HEK293T (cell line): ENCODE measurements at places on chromosomes 4 and X.
A peak's percentile ranks its signal among the peaks of the same experiment; 100 is the strongest.

GRCh38 chrX:86047174-86047935 lies at the start of gene CHM:
Gene CHM (minus strand): TSS chrX:86047558. CDS start chrX:86047532, 26 bp downstream.
- DNase-seq = peak; percentile 79

GRCh38 chr4:6474053-6474568 lies 1.7 kb upstream of the PPP2R2C start:
- DNase-seq = peak; percentile 59

DNA sequence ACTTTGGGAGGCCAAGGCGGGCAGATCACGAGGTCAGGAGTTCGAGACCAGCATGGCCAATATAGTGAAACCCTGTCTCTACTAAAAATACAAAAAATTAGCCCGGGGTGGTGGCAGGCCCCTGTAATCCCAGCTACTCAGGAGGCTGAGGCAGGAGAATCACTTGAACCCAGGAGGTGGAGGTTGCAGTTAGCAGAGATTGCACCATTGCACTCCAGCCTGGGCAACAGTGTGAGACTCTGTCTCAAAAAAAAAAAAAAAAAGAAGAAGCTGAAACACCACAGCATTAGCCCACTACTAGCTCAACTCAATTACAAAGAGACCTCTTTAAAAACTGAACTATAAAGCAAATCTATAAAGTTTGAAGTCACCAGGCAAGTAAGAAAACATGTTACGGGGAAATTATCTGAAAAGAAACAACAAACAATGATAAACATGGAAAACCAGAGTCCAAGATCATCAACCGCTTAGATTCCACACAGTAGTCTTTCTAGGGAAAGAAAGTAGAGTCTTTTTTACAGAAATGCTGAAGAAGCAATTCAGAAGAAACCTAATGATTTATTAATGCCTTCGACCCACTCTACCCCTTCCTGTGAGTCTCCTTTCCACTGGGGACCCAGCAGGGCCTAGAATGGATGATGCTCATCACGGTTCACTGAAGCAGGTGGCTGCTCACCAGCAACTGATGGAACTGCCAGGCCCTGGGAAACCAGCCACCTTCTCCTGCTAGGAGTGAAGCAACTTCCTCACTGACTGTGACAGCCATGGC lies 6.6 kb downstream of the SAT1 start:
- DNase-seq = no peak

- no peak for DNase-seq
These were observed 17.4 kb downstream of the QDPR start for GRCh38 chr4:17494258-17495190.

DNA sequence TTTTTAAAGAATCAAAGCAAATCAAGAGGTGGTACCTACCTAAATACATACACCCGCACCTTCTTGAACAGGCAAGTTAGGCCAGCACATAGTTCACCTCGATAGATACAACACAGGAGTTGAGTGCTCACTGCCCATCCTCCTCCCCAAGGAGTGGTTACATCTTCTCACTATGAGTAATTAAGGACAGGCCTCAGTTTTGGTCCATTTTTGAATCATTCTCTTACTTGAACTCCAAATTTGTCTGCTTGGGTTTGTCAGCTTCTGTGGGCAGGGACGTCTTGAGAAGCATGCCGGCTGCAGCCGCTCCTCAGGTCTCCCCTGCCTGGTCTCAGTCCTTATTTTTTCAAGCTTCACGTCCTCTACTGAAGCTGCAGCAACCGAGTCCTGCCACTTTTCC lies 190.6 kb upstream of the RBPJ start:
- no peak for DNase-seq

GRCh38 chrX:94361241-94361640 lies 687.2 kb downstream of the FAM133A start:
- no peak for DNase-seq

DNA sequence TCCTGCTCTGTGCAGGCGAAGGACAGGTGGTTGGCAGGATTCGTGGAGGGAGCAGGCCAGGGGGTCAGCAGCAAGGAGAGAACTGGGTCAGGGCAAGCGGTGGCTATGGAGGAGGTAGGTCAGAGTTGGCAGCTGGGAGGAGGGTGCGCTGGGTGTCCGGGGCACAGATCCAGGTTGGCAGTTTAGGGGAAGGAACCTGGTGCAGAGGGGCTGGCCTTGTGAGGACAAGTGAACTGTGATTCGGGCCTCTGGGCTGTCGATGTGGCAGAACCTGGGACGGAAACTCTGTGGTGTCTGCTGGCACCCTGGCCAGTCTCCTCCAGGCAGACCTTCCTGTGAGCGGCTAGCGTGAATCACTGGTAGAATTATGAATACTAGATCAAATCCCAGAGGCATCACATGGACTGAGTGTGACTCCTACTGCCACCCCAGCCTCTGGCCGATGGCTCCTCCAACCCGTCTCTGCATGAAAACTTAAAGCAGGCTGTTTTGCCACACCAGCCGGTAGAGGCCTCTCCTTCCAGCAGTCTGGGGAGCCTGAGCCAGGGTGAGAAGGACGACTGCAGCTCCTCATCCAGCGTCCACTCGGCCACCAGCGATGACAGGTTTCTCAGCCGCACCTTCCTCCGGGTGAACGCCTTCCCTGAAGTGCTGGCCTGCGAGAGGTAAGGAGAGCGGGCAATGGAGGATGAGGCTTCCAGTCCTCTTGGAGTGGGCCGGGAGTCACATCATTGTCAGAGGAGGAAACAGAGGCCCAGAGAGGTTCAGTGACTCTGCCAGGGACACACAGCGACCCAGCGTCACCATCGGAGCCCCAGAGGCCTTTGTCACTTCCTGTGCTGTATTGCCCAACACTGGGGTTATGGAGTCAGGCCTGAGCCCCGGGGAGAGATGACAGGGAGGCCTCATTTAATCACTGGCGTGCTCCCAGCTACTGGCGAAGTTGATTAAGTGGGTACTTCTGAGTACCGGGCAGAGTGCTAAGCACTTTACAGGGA lies 20.3 kb downstream of the EVC start:
- no peak for DNase-seq

GRCh38 chr4:38871593-38871992 lies 4.0 kb downstream of the FAM114A1 start:
- no peak for DNase-seq

DNA sequence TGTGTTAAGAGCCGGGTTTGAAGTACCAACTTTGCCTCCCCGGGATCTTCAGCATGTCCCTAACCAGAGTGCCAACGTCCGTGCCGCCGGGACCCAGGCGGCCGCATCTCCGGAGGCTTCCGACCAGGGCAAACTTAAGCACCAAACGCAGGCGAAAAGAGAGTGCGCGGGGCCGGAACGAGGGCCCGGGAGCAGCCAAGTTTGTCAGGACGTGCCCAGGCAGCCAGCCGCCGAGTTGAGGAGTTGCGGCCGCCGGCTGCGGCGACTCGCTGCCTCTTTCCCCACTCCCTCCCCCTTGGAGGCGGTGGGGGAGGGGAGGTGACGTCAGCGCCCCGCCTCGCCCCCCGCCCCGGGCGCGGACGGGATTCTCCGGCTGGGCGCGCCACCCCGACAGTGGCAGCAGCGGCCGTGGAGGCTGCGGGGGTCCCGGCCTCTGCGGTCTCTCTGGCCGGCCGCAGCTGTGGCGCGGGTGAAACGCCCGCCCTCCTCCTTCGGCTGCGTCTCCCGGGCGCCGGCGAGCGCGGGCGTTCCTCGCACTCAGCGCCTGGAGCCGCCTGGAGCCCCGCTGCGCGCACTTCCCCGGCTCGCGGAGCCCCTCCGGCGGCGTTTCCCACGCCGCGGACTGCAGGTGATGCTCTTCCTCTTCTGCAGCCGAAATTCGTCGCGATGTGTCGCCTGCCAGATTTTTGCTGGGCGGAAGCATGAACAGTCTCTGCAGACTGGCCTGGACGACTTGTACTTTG lies 2.9 kb upstream of the FAT1 start:
- peak; percentile 58 for DNase-seq

GRCh38 chrX:132025041-132025440 lies 1.9 kb downstream of the STK26 start:
- no peak for DNase-seq

DNA sequence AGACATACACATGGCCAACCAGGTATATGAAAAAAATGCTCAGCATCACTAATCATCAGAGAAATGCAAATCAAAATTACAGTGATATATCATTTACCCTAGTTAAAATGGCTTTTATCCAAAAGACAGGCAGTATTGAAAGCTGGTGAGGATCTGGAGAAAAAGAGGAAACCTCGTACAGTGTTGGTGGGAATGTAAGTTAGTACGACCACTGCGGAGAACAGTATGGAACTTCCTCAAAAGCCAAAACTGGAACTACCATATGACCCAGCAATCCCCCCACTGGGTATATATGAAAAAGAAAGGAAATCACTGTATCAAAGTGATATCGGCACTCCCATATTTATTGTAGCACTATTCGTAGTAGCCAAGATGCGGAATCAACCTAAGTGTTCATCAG lies 23.4 kb downstream of the ABHD18 start:
- DNase-seq = no peak

- DNase-seq = no peak
These were observed 5.6 kb upstream of the SMIM31 start for GRCh38 chr4:164748375-164748774.

DNA sequence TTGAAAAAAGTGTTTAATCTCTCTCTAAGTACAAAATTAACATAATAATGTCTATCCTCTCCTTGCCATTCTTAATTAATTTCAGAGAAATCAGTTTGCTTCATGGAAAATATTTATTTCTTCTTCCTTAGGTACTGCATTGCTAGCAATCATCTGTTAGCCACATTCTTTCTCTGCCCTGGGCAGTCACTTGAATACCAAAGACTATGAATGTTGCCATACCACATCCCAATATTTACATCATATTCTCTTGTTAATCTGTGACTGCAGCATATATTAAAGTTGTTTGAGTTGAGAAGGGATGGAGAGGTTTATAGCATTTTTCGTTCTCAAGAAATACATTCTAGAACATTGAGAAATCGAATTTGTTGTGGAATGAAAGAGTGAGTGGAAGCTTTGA lies 672.8 kb downstream of the PCDH7 start:
- DNase-seq = no peak

DNA sequence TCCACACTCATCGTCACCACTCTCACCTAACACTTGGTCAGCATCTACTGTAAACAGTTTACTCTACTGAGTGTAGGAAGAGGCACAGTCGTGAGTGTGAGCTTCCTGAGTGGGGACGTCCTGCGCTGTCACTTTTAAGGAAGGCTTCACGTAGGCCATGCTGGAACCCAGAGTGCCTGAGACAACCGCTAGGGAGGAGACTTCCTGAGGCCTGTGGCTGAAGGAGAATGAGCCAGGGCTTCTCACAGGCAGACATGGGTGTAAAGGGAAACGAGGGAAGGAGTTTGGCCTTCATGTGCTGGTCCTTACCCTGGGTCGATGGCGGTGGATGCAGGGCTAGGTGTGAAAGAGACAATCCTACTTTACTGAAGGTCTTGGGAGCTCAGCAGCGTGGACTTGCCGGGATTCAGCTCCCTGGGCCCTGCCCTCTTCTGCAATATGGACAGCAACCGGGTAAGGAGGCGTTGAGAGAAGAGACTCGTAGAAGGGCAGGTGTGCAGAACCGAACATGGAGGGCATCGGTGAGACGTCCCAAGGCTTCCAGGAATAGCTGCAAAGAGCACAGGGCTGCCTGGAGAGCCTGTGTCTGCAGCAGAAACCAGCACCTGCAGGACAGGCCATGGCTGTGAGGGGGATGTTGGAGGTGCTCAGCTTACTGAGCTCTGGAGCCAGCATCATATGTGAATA lies 48.7 kb upstream of the TLR3 start:
- no peak for DNase-seq

GRCh38 chr4:25753239-25753638 lies 97.6 kb downstream of the SLC34A2 start:
- no peak for DNase-seq

DNA sequence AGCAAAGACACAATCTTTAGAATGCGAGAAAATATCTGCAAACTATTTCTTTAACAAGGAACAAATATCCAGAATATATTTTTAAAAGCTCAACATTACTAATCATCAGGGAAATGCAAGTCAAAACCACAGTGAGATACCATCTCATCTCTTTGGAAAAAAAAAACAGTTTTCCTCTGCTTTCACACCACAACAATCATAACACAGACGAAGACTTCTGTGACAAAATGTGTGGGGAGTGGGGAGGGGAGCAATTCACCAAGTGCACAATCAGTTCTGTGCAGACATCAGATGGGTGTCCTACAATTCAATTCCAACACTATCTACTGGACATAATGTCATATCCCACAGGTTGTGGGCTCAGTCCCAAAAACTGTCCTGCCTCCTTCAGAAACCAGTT lies 293.2 kb upstream of the SLC7A11 start:
- no peak for DNase-seq

DNA sequence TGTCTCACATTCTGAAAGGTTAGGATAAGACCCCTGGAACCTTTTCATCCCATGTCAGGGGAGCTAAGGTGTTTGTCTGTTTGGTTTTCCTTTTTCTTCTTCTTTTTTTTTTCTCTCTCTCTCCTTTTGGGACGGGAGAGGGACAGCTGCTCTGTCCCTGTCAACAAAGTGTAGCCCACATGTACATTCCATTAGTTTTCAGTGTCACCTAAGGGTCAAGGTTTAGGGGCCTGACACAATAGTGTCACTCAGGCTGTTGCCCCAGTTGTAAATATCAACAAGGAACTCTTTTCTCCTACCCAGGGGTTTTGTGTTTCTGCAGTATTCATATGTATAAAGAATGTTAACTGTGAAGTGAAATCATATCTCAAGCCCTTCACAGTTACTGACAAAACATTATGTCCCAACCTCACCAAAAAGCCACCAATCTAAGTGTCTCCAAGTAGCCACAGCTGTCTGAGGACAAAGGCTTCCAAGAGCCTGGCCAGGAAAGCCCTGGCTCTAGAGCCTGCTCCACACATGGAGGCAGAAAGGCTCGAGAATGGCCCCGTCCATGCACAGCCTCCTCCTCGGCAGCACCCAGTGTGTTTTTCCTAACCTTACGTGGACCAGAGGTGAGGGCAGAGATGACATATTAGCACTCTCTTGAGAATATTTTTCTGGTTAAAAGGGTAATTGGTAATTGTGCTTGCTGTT lies 9.4 kb downstream of the IRF2 start:
- DNase-seq = no peak

- no peak for DNase-seq
These were observed 64.1 kb downstream of the ARAP2 start for GRCh38 chr4:36180206-36180605.

DNA sequence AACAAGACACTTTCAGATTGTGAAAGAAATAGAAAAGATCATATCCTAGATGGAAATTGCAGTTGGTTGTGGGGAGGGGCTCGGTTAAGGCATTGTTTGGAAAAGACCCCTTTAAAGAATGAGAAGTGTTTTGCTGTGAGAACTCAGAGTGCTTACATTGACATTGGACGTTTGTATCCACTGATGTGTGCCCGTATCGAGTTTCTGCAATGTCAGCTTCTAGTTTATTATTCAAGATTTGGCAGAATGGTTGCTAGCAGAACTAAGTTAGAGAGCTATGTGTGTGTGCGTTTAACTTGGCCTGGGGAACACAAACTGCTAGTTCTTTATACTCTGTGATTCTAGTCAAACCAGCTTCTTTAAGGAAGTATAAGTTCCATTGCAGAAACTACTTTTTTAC lies 2702.5 kb downstream of the PCDH7 start:
- DNase-seq = no peak

- peak; percentile 77 for DNase-seq
These were observed 49.4 kb downstream of the RTL9 start for GRCh38 chrX:110407910-110408545.

GRCh38 chrX:13432414-13433297 lies 112.8 kb upstream of the ATXN3L start:
- no peak for DNase-seq
